ENCODE measurements at places on chromosomes 3 and 15. TPM values are rescaled to one million over a fixed set of nuclear protein-coding genes. Genes with fewer than 3 reads are reported as not detected.

The ACTC1 gene
- not detected for total RNA-seq

The CEP19 gene
- 2.7 TPM for total RNA-seq

- no peak for DNase-seq
These were observed 48.0 kb upstream of the TPRG1 start for GRCh38 chr3:189123595-189124387.

DNA sequence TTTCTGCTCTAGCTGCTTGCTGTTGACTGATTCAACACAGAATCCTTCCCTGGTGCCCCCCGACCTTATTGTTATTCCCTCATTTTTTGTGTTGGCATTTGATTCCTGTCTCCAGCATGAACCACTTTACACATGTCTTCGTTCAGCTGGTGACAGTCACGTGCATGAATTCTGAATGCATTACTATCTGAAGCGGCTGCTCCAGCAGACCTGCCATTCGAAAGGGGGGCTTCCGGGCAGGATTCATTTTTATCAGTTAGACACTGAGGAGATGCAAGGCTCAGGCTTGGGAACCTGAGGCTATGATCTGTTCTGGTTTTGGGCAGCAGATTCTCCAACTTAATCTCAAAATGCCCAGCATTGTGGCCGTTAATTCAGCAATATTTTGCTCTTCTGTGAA, 336.2 kb downstream of the EPHB1 start:
- DNase-seq = no peak

- no peak for DNase-seq
These were observed 5.5 kb upstream of the VGLL3 start for GRCh38 chr3:86996261-86996955.

GRCh38 chr3:55235416-55235815, 251.7 kb downstream of the WNT5A start:
- no peak for DNase-seq

DNA sequence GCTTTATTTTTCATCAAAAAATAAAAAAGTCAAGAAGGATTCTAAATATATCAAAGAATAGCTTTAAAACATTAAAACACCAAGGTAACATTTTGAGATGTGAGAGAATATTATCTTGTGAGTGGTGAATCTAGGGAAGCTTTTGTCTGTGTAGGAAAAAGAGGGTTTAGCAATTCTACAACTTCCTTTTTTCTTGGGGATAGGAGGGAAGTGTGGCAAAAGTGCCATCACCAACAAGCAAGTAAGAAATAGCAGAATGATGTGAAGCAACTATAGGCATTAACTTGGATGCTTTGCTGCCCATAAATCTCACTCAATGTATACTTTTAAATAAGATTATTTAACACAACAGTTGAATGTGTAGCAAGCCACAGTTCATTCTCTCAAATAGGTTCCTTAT, 57.8 kb upstream of the SUCLG2 start:
- no peak for DNase-seq

DNA sequence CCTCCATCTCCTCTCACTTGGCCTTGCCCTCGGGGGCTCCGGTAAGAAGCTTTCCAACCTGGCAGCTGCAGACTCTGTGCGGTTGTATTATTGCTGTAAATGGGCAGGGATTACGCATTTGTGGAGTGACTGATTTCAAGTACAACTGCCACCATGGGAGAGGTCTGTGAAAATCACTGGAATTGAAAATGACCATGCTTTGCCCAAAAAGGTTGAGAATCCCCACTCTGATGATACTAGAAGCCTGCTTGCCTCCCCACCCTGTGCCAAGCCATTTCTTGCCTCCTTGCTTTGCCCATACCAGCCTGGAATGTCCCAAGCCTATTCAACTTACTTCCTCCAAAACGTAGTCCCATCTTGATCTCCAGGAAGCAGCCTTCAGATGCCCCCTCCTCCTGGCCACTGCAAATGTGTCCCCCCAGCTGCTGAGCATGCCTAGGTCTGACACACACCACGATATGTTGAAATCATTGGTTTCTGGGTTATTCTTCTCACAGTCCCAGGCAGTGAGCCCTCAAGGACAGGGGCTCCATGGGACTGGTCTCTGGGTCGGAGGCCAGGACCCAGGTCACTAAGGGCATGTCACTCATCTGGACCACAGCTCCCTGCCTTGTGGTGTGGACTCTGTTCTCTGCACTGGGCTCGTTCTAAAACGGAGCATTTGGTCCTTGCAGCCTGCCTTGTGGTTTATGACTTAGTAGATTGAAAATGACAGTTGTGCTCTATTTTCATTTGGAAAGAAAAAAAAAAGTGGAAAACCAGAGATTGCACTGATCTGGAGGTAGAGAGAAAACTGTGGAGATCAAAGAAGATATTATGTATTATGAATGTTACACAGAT, 42.9 kb downstream of the SMAD3 start:
- no peak for DNase-seq

- no peak for DNase-seq
These were observed 201.1 kb upstream of the ADAMTS9 start for GRCh38 chr3:64888840-64889392.

GRCh38 chr3:136236109-136236508, 14.0 kb upstream of the PCCB start:
- no peak for DNase-seq

GRCh38 chr3:50373146-50374051, 14.1 kb upstream of the TMEM115 start:
- DNase-seq = no peak

DNA sequence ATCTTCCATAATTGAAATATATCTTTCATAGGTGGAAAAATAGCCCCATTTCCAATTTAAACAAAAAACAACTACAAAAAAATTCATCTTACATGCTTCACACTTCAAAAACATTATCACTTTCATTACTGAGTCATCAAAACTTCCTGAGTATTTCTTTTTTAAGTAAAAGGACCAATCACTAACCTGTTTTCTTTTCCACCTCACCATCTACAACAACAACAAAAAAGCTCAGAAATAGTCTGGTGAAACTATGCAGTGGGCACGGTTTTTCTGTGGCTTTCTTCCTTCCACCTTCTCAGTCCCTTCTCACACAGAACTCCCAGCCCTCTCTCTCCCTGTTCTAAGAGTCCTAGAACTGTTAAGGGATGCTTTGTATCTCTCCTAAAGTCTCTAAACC, 20.3 kb upstream of the TNIK start:
- no peak for DNase-seq

DNA sequence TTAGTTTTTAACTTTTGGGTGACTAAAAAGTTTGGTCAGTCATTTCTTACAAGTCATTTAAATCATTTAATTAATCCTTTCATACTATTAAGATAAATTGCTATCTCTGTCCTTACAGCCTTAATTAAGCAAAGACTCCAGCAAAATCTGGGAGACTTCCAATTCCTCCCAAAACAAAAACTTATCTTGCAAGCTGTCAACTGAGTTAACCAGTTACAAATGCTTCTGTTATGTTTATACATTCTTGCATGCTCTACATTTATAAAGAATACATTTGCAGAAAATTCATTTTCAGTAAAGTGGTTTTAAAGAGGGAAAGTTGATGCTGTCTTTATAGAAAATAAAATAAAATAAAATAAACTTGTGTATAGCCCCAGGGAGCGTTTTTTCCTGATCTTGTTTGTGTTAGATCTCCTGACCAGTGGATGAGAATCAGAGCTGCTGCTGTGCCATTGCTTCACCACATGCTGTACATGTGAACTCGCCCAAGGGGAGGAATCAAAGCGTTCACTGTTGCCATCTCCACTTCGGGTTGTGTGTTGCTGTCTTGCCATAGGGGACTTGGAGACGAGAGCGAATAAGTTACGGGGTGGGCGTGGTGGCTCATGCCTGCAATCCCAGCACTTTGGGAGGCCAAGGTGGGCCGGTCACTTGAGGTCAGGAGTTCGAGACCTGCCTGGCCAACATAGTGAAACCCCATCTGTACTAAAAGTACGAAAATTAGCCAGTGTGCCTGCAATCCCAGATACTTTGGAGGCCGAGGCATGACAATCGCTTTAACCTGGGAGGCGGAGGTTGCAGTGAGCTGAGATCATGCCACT, 5.5 kb downstream of the CCR4 start:
- DNase-seq = no peak
